Stimulated activated naive CD4-positive, alpha-beta T cell treated with Interleukin-2 at 50 U/mL for 16 hours (primary cell): ENCODE measurements at places on chromosomes 3 and 15.

GRCh38 chr3:172153335-172153861 lies 114.0 kb downstream of the FNDC3B start:
- DNase-seq, result peak; percentile 34

- DNase-seq, result no peak
Observed at GRCh38 chr3:56975567-56975966, 84.9 kb upstream of the SPATA12 start.

- no peak for DNase-seq
Observed at GRCh38 chr3:30124435-30125370, 481.7 kb upstream of the TGFBR2 start.

DNA sequence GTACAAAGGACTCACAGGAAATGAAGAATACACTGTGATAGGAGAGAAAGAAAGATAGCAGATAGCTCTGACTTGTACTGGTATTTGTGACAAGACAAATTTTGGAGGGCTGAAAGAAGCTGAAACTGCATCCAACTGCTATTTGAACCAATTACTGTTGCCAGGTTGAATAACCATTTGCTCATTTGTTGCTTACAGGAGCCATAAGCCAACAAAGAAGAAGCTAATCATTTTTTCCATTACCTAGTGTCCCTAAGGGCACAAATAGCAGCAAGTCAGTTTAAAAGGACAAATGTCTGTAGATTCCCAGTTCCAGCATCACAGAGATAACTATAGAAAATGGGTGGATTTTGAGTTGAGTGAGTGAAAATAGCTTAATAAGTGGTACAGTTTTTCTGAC lies 376.9 kb upstream of the ARPP21 start:
- no peak for DNase-seq

DNA sequence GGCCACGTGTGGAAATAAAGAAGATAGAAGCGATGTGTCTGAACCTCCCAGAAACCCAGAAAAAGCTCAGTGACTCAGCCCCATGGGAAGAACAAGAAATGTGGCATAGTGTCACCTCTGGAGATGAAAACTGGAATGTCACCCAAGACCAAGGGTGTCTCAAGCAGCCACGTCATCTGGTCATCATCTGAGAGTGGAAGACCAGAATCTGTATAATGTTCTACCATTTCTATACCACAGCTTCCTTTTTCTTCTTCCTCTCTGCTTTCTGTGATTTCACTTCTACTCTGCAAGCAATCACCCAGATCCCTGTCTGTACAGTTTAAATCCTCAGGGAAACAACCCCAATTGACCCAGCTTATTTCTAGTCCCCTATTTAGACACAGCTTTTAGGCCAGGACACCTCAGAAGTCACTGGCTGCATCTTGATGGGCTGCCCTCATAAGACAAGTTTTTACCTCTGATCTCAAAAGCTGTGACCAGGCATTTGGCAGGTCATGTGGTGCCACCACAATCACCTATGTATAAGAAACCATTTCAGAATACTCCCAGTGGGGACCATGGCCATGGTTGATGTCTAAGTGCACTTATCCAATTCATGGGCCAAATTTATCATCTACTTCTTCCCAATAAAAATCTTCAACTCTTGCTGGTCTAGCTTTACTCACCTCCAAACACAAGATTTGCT lies 278.5 kb upstream of the UMPS start:
- DNase-seq, result no peak

- DNase-seq, result no peak
Observed at GRCh38 chr3:38548154-38548931, 52.2 kb downstream of the EXOG start.
